Activated CD8-positive, alpha-beta memory T cell treated with anti-CD3 and anti-CD28 coated beads, Interleukin-2, amount 50 U/mL, for 4 hours (primary cell): ENCODE measurements at places on chromosomes 2 and 18.

- no peak for DNase-seq
Observed at GRCh38 chr18:36737316-36737715, 91.5 kb downstream of the TPGS2 start.

DNA sequence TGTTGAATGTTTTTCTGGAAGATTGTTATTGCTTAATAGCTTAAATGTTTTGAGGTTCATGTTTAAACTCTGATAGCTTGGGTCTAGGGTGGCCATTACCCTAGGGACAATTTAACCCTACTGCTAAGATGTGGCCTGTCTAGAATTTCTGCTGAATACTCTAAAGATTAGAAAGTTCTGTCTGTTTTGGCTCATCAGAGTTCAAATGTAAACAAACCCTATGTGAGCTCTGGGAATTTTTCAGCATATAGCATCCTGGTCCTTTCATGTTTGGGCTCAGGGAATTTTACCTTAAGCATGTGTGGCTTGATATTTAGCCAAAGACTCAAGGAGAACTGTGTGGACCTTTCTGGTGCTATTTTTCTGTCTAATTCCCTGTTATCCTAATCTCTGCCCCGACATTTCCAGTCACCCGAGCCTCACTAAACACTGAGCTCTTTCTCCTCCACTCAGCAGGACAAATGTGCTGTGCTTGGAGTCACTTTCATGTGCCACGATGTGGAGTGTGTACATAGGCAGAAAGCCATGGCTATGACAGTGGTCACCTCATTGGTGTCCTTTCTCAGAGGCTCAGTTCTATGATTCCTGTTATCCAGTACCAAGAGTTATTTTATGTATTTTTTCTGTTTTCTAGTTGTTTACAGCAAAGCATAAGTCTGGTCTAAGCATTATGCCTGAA lies 492.5 kb upstream of the SPHKAP start:
- no peak for DNase-seq

DNA sequence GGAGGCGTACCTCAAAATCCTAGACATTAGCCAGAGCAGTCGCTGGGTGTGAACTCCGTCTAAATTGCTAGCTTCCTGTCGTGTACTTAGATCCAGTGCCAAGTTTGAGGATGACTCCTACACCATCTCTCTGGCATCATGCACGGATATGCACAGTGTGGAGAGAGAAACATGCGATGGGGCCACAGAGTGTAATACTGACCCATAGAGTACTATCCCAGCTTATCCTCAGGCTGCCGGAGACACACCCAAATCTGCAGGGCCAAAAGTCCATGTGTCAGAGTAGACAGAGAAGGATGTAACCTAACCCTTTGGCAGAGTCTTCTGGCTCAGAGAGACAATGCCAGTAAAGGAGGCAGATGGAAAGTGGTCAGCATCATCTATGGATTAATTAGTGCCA lies 84.2 kb downstream of the ARL4C start:
- DNase-seq = no peak

GRCh38 chr18:4511166-4511565 lies 56.1 kb upstream of the DLGAP1 start:
- no peak for DNase-seq

DNA sequence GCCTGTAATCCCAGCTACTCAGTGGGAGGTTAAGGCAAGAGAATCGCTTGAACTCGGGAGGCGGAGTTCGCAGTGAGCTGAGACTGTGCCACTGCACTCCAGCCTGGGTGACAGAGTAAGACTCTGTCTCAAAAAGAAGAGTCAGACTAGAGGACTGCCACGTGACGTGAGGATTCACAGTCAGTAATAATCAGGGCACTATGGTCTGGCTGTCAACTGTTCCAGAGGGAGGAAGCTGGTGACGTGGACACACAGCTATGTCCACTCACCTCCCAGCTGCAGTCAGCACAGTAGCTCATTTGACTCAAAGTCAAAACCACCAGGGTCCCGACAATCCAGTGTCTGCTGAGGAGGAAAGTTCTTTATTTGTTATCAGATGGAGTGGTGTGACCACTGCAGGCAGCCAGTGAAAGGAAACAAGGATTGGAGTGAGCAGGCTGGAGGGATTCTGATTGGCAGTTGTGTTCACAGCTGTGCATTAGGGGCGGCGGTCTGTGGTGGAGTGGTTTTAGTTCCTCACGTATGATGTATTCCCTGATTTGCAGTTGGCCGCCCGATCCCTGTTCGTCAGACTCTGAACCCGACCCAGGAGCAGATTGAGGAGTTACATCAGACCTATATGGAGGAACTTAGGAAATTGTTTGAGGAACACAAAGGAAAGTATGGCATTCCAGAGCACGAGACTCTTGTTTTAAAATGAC lies 37.9 kb downstream of the MOGAT1 start:
- DNase-seq = no peak

GRCh38 chr2:241228081-241228859 lies 39.8 kb downstream of the ANO7 start:
- no peak for DNase-seq

- no peak for DNase-seq
Observed at GRCh38 chr2:185335879-185336278, 402.7 kb upstream of the FSIP2 start.

- no peak for DNase-seq
Observed at GRCh38 chr18:23745366-23745765, 56.1 kb downstream of the LAMA3 start.

GRCh38 chr2:70360661-70361270 lies 58.9 kb upstream of the FAM136A start:
- DNase-seq = no peak

DNA sequence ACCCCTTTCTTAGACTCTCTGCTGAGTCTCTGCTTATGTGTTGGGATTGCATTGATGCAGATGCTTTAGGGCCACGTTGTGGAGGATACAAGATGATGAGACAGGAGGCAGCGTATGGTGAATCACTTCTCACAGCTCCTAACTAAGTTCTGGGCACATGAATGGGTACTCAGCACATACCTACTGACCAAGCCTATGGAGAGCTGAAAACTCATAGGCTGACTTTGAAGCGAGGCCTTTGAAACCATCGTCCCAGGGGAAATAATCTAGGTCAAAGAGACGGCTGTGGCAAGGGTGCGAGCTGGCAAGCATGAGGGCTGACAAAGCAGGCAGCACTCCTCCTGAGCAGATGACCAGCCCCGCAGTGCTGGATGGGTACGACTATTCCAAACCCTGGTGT lies 180.2 kb upstream of the TNP1 start:
- no peak for DNase-seq

DNA sequence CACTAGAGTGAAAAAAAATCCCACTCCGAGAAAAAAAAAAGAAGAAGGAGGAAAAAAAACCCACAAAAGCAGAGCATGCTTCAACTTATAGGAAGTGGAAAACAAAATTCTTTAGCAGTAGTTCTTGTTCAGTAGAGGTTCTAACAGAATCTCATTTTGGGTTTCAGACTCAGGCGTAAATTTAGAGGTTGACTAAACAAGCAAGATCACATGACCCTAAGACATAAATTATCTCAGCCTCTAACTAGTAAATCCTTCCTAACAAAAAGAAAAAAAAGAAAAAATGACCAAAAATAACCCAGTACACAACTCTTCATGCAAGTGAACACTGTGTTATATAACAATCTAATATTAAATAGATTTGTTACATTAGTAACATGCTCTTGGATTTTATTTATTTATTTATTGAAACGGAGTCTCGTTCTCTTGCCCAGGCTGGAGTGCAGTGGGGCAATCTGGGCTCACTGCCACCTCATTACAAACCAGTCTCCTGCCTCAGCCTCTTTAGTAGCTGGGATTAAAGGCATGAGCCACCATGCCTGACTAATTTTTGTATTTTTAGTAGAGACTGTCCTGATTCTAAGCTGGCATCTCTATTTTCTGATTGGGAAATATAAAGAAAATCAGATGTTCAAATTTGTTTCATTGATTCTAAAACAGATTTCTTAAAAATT lies 35.4 kb downstream of the PPP4R3B start:
- no peak for DNase-seq

GRCh38 chr2:237059155-237059875 lies 26.4 kb upstream of the COPS8 start:
- DNase-seq = no peak

- DNase-seq = no peak
Observed at GRCh38 chr2:24743924-24744323, 49.3 kb downstream of the PTRHD1 start.

GRCh38 chr2:124323321-124323720 lies 298.2 kb downstream of the CNTNAP5 start:
- no peak for DNase-seq

- no peak for DNase-seq
Observed at GRCh38 chr18:49722477-49722876, 90.9 kb downstream of the ACAA2 start.

GRCh38 chr2:240195316-240195861 lies 54.9 kb upstream of the OTOS start:
- no peak for DNase-seq

- DNase-seq = no peak
Observed at GRCh38 chr18:23943903-23944624, 70.5 kb upstream of the TTC39C start.

DNA sequence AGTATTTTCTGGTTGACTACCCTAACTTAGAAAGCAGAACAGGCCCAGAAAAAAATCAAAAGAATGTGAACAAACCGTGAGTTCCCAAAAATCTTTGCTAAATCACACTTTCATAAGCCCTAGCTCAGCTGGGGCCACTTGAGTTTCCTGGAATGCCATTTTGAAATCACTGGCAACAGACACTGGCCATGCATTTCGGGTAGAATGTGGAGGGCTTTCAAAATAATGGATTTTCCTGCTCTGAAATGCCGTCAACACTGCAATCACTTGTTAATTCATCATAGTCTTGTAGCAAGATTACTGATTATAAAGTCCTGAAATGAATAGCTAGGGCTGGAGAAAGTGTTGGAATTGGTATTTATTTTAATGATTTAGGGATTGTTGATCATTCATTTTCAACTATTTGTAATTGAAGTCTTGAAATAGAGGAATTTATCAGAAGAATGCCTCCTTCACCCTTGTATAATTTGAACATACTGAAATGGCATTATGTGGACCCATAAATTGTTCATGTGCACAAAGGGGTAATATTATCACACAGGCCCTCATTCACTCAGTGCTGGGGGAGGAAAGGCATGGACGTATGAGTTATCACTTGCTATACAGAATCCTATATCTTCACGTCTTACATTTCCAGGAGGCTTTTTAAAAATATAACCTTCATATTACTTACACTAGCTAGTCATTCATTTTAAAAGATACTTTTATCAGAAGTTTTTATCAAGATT lies 134.8 kb downstream of the DTNA start:
- DNase-seq = no peak

DNA sequence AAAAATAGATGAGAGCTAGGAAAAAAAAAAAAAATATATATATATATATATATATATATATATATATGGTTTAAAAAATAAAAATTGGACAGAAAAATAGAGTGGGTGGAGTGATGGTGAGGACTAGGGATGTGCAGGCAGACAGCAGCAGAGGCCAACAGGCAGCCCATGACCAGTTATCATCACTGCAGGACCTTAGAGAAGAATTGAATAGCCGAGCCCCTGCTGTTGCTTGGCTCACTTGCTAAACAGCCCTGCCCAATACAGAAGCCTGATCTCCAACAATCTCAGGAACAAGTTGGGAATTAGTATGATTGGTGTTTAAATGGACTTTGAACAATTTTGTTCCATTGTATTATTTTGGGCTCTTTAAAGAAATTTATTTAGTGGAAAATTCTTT lies 967.5 kb upstream of the PIK3C3 start:
- DNase-seq = no peak

GRCh38 chr2:187994464-187995331 lies 297.0 kb upstream of the GULP1 start:
- no peak for DNase-seq

- no peak for DNase-seq
Observed at GRCh38 chr2:20104900-20105545, 53.6 kb upstream of the LAPTM4A start.

DNA sequence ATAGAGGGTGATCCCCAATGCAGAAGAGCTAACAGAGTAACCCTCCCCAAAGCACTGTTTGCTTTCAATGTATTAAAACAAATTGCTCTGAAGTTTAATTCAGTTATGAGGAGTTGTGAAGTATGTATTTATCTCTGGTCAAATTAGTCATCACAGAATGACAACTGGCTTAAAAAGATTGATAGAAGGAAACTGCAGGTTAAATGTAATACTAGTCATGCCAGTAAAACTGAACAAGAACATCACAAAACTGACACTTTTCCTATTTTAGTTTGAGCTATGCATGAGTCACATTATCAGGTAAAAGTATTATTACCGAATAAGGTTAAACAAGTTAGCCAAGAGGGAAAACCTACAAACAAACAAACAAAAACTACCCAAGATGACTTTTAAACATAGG lies 99.0 kb upstream of the ACVR1C start:
- no peak for DNase-seq

- DNase-seq = no peak
Observed at GRCh38 chr2:3134026-3134571, 243.5 kb downstream of the EIPR1 start.

DNA sequence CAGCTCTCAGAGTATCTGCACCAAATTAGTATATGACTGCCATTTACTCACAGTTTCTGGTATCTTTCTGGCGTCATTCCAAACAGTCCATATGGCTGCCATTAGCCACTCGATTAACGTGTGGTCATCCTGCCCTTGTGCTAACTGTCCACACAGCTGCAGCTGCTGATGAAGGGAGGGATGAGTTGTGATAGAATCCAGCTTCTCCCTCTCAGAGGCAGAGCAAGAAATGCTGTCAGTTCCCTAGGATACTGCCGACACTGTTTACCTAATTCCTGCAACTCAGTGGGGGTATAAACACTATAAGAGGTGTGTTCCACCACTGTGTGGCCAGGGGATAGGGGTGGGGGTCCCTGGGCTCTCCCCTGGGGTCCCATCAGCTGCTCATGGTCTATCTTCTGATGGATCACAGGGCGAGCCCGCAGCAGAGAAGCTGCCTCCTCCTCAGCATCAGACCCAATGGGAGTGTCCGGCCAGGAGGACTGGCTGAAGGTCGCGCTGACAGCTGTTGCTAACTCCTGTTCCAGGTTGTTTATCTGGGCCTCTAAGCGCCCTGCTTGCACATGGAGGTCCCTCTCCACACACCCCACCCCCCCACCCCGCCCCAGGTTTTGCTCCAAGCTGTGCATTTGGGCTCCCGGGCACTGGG lies 17.3 kb upstream of the KLHL23 start:
- no peak for DNase-seq

GRCh38 chr2:33599175-33599942 lies at the start of gene FAM98A:
Gene FAM98A, minus strand, starts transcription at chr2:33599299. Its CDS starts 78 bp downstream, at chr2:33599221.
- DNase-seq = peak; percentile 99

DNA sequence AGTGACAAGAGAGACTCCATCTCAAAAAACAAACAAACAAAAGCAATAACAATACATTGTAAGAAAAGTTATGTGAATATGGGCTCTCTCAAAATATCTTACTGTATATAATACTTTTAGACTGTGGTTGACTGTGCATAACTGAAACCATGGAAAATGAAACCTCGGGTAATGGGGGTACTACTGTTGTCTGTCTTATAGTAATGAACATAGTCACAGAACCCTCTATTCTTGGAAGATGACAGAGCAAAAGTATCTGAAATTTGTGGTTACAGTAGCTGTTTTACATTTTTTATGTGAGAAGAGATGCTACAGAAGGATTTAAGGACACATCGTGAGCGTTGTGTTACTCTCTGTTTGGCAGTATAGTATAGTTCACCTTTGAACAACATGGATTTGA lies 60.5 kb downstream of the MAP4K4 start:
- DNase-seq = no peak
